Stimulated activated CD8-positive, alpha-beta memory T cell treated with anti-CD3 and anti-CD28 coated beads, Interleukin-12 subunit alpha, Interleukin-12 subunit beta, amount 100 ng/mL, for 4 hours (primary cell): ENCODE measurements at places on chromosomes 4 and X.

- no peak for DNase-seq
These were observed 1.3 kb downstream of the ASB12 start for GRCh38 chrX:64229154-64229553.

- DNase-seq = no peak
These were observed 3.7 kb downstream of the HHIP start for GRCh38 chr4:144649646-144650045.

DNA sequence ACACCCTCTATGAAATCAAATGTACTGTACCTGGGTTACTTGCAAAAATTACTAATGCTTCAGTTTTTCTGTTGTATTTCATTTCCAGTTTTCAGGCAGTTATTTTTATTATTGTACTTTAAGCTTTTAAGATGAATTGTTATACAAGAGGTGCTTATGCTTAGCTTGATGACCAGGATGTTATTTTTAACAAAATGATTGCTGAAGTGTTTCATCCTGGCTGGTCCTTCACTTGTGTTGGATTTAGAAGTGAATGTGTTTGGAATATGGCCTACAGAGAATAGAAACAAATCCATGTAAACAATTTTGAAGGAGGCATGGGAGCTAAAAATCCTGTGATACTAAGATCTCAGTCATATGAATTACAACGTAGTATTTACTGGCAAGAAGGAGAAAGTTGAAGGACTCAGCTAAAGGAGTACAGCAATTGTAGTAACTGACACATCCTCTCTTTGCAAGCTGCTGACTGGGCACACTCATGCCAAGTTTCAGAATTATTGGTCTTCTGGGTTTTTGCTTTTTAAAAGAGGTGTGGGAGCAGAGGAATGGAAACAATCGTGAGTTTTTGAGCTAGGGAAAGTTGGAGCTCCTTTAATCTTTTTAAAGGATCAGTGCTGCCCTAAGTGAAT, 9.2 kb downstream of the UBE2A start:
- no peak for DNase-seq

DNA sequence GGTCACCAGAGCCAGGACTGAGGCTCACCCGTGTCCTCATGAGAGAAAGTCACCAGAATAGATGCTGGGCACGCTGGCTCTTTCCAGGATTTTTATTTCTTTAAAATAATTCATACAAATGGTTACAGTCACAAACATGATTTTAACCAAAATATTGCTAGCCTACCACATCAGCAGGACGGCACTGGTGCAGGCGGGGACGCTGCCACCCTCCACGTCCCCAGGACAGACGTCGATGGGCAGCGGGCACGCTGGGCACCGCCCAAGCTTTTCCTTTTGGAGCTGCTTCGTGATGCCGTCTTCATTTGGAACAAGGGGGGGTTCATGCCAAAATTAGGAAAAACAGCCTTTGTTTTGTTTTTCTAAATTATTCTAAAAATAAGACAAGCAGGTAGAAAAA, 37.6 kb downstream of the CTBP1 start:
- no peak for DNase-seq

DNA sequence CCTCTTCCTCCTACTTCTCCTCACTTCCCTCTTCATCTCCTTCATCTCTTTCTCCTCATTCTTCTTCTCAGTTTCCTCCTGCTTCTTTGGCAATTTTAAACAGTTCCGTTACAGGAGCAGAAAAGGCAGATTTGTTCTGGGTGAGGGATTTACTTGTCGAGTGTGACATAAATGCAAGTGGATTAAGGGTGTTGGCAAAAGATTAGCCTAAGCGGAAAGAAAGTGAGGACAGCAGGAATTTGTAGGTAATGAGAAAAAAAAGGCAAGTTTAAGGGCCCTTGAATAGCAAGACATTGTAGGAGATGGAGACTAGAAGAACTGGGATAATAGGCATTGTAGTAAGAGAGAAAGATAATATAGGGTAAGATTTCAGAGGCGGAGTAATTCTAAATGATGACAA, 841.6 kb downstream of the RAPGEF2 start:
- DNase-seq = no peak

DNA sequence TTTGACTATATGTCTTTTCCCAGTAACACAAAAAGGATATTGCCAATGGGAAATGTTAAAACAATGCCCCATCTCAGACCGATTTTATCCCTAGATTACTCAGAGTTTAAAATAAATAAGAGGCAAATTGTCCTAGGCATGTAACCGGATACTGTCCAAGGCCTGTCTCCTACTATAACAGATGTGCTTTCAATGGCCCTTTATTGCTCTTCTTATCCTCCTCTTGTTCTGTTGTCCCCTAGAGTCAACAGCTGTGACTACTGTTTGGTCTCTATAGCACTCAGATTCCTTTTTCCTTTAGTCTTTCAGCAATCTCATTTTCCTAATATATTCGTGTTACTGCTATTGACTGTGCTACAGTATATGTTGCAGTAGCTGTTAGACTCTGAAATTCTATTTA, 66.8 kb upstream of the PLS3 start:
- DNase-seq = no peak
